GM03348 (cell line): ENCODE measurements at places on chromosomes 12 and 14.

DNA sequence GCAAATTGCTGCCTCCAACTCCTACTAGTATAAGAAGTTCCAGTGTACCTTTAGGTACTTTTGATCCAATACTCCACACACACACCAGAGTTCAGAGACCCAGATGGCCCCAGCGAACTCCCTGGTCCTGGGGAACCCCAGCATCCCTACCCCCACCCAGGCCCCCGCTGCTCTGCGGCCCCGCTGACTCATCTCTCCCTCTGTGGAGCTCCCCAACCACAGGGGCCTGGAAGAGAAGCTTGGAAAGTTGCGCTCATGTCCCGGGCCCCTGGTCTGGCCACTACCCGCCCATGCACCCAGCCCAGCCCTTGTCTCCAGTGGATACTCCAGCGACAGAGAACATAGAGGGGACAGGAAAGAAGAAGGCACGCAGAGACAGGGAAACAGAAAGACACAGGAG is 4.2 kb upstream of the SP7 start:
- DNase-seq = no peak

DNA sequence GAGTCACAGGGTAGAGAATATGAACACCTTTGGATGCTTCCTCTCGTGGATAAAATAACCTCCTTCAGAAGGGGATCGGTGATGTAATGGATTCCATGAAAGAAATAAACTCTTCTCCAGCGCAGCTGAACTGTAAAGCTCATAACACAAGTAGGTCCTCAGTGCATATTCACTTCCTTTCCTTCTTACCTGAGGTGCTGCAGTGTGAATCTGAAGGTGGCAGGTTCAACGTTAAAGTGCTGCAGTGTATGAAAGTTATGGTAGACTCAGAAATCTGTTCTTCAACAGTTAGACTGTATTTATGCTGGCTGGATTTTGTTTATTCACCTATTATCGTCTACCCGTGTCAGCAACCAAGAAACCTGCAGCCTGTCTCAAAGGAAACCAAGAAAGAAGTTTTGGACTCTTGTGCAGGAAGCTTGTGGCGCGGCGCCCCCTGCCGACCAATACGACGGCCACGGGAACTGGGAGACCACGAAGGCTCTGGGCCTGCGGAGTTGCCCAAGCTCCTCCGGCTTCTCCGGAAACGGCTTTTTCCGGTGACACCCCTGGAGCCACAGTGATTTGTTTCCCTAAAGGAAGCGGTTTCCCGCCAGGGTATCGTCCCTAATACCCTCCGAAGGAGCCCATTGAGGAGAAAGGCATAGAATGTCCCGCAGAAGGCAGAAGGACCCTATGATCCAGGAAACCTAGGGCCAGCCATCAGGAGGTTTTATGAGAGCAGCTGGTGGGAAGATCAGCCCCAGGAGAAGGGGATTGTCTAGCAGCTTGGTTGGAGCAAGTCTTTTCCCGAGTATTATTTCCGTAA is 17.6 kb upstream of the RNASE3 start:
- DNase-seq = peak; percentile 82

- no peak for DNase-seq
These were observed 91.8 kb upstream of the KCNA1 start for GRCh38 chr12:4817880-4818279.

- DNase-seq = peak; percentile 88
These were observed 11.8 kb upstream of the TAMALIN start for GRCh38 chr12:51994959-51995358.

- DNase-seq = no peak
These were observed 87.7 kb downstream of the GPR135 start for GRCh38 chr14:59377491-59377890.

GRCh38 chr12:89657066-89657465 is 51.6 kb downstream of the ATP2B1 start:
- DNase-seq = no peak

DNA sequence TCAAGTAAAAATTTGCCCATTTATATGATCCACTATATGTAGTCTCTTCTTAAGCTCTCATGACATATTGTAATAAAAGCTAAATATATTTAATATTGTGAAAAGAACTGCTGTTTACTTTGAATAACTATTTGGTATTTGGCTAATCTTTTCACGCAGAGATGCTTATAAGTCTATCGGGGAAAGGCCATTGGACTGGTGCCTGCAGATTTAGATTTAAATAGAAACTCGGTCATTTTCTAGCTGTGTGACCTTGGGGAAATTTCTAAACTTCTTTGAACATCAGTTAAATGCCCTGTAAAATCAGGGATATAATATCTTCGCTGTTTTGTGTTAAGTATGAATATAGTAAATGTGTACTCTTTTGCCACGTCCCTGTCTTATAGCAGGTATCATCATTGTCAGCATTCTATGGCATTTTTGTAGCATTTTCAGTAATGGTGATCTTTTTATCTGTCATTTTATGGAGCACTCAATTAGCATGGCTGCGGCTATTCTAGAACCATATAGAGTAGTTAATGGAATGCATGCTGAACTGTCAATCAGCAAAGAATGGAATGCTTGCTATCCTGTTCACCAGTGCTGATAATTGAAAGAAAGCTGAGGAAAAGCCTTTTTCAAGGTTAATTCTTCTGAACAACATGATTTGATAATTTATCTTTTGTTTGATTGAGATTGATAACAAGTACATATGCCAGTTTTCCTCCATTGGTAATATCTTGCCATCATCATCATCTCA is 181.2 kb downstream of the TMTC2 start:
- DNase-seq = no peak

DNA sequence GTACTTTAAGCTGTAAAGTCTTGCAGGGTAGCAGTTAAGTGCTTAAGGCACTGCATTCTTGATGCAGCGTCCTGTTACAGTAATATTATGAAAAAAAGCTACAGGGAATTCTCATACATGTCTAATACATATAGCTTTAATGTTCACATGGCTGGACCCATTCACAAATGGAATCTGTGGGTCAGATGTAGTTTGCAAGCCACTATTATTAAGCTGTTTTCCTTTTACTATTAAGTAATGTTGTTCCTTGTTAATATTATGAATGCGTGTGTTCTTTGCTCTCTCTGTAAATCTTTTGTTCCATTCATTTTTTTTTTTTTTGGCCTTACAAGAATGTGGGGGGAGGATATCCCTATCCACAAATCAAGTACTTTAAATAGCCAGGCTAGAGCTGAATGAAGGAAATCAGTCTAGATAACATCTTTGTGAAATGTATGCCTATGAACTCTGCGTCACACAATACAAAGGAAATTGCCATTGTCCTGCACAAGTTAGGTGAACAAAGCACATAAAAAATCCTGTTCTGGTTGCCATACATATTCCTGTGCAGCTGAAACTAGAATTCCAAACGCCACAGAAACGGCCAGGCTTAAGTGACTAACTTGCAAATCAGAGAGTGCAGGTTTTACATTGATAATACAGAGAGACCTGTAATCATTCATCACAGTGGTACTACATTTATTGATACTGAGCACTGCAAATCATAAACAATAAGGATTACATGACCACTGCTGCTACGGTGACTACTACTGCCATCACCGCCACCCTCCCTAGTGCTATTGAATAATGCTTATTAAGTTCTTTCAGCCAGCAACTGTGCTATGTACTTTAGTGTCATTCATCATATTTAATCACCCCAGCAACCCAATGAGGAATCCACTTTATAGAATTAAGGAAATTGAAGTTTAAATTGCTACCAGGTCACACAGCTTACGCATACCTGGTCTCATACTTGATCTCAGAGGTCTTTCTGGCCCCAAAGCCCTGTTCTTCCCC is 111.9 kb downstream of the HMGA2 start:
- no peak for DNase-seq

- no peak for DNase-seq
These were observed 10.6 kb upstream of the CLEC12A start for GRCh38 chr12:9960590-9960989.

GRCh38 chr12:56321027-56321426 is 5.2 kb upstream of the CNPY2 start:
- no peak for DNase-seq

- no peak for DNase-seq
These were observed 153.7 kb upstream of the ABCD2 start for GRCh38 chr12:39773266-39773665.

- DNase-seq = peak; percentile 17
These were observed at the start of gene PROX2 for GRCh38 chr14:74875941-74876913. PROX2 (minus strand) TSS chr14:74876145; CDS start chr14:74863834, 12,311 bp downstream.

DNA sequence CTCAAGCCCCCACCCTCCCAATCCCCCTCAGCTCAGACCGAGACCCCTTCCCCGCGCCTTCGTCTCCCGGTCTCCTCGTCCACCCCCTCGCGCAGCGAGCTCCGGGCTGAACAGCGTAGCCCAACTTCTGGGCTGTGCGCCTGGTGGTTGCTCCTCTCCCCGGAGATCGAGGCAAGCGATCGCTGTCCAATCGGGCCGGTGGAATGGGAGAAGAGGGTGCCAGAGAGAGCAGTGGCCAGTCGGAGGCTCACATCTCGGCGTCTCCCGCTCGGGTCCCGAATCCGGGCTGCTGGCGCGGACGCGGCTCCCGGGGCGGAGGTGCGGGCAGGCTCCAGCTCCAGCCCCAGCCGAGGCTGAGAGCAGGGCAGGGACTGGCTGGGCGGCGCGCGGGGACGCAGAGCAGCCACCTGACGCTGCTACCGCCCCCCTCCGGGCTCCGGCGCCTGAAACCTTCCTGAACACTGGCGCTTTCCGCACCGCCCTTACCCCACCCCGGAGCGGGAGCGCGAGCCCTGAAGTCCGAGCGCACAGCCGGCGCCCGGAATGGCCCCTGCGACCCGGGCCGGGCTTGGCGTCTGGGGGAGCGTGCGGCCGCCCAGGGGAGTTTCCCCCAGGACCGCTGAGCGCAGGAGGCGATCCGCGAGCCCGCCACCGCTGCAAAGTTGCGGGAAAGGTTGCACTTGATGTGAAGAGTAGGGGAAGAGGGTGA is 508 bp upstream of the KCNH5 start:
- peak; percentile 57 for DNase-seq

DNA sequence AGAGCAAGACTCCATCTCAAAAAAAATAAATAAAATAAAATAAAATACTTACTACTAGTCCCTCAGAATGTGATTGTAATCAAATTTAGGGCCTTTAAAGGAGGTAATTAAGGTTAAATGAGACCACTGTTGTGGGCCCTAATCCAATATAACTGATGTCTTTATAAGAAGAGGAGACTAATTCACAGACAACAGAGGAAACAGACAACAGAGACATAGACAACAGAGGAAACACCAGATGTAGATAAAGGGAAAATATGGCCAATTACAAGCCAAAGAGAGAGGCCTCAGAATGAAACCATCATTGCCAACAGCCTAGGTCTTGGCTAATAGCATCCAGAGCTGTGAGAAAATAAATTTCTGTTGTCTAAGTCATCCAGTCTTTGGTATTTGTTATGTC is 669.0 kb upstream of the FOXG1 start:
- DNase-seq = no peak

- DNase-seq = peak; percentile 85
These were observed 46.7 kb downstream of the LRRC74A start for GRCh38 chr14:76872796-76873432.
